ENCODE measurements at places on chromosomes 11 and 22.

GRCh38 chr22:37310815-37311595 lies 28.7 kb downstream of the CYTH4 start:
- no peaks in the 10 kb centered on the region for H3K27me3 ChIP-seq
- DNase-seq, result no peak
- H3K4me3 ChIP-seq, result no peak overlapping the region
- H3K36me3 ChIP-seq, result no peaks in the 10 kb centered on the region

DNA sequence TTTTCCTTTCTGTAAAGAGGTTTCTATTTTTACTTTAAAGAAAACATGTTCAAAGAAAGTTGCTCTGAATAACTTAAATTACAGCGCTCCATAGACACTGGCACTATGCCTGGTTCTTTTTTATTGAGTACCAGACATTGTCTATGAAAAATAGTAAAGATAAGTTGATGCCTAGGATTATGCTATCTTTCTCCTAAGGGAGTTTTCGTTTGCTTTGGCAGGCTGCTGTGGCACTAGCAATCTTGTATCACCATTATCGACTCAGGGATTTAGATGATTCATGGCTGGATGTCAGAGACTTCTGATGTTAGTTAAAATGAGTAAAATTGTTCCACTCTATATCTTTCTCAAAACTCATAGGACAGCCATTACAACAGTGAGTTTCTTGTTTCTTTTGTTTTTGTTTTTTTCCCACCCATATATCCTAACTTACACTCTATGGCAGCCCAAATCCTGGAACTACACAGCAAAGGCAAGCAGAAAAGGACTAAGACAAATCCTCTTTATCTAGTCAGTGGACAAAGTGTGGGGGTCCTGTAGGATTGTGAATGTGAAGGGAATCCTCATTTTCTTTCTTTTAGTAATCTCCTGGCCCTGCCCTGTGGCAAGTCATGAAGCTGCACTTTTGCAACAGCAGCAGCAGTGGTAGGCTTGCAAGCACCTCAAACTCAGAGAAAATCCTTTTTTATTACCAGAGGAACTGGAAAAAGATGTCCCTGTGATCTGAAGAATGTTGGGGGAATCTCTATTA lies 20.7 kb downstream of the SLN start:
- H3K4me3 ChIP-seq, result no peak overlapping the region
- no peaks in the 10 kb centered on the region for H3K4me1 ChIP-seq
- no peaks in the 10 kb centered on the region for H3K27me3 ChIP-seq
- no peak for DNase-seq
- H3K27ac ChIP-seq, result no peak overlapping the region

GRCh38 chr11:128240546-128240945 lies 346.8 kb downstream of the ETS1 start:
- H3K27me3 ChIP-seq, result no peaks in the 10 kb centered on the region
- no peaks in the 10 kb centered on the region for H3K36me3 ChIP-seq
- no peak overlapping the region for H3K4me3 ChIP-seq

GRCh38 chr22:19517919-19518611 lies 6.1 kb downstream of the CLDN5 start:
- H3K4me3 ChIP-seq, result no peak overlapping the region
- H3K4me1 ChIP-seq, result peaks cover 9% of the 10 kb centered on the region
- H3K27ac ChIP-seq, result no peak overlapping the region
- peaks cover 9% of the 10 kb centered on the region for H3K36me3 ChIP-seq
- DNase-seq, result no peak

- H3K27ac ChIP-seq, result no peak overlapping the region
- H3K27me3 ChIP-seq, result no peaks in the 10 kb centered on the region
- no peaks in the 10 kb centered on the region for H3K4me1 ChIP-seq
- DNase-seq, result no peak
These were observed 7.3 kb downstream of the LMO2 start for GRCh38 chr11:33884601-33885000.

All from H1 (cell line).